Stimulated activated CD4-positive, alpha-beta T cell treated with anti-CD3 and anti-CD28 coated beads, Interleukin-2, amount 100 ng/mL, for 24 hours (primary cell): ENCODE measurements at places on chromosomes 16 and 17.
A peak's percentile ranks its signal among the peaks of the same experiment; 100 is the strongest.

DNA sequence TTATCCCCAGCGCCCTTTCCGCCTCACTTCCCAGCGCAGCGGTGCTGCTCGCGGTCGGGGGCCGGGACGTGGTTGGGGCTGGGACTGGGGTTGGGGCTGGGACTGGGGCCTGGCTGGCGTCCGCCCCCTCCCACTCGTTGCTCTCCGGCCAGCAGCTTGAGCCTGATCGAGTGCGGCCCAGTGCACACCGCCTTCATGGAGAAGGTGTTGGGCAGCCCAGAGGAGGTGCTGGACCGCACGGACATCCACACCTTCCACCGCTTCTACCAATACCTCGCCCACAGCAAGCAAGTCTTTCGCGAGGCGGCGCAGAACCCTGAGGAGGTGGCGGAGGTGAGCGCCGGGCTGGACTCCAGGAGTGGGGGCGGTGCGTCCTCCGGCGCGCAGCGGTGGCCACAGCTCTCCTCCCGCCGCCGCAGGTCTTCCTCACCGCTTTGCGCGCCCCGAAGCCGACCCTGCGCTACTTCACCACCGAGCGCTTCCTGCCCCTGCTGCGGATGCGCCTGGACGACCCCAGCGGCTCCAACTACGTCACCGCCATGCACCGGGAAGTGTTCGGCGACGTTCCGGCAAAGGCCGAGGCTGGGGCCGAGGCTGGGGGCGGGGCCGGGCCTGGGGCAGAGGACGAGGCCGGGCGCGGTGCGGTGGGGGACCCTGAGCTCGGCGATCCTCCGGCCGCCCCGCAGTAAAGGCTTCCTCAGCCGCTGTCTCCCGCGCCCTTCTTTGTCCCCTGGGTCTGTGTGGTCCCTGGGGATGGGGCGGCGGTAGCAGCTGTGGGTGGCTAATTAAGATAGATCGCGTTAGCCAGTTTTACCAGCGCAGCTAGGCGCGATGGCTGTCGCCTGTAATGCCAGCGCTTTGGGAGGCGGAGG is 1.8 kb downstream of the HSD17B1 start:
- DNase-seq, result peak; percentile 73

GRCh38 chr17:20203018-20203417 is 193.9 kb downstream of the SPECC1 start:
- no peak for DNase-seq

DNA sequence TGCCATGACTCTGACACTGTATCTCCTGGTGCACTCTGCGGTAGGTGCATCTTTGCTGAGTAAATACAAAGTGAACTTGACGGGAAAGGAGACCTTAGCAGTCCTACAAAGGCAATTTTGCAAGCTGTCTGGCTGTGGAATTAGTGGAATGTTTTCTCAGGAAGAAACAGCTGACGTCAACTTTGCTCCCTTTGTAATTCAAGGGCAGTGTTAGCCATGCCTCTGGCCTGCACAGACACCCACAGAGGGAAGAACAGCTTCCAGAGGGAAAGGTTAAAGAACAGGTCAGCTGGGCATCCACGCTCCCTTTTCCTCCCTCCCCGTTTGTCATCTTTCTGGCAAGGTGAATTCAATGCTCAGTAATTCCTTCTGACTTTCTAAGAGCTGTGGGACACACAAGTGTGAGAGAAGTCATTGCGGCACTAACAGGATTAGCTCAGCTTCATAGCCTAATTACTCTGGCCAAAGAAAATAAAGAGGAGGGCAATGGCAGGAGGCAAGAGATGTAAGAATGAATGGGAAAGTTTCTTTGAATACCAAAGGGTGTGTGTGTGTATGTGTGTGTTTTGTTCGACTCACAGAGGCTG is 476.9 kb upstream of the GOT2 start:
- DNase-seq, result no peak

DNA sequence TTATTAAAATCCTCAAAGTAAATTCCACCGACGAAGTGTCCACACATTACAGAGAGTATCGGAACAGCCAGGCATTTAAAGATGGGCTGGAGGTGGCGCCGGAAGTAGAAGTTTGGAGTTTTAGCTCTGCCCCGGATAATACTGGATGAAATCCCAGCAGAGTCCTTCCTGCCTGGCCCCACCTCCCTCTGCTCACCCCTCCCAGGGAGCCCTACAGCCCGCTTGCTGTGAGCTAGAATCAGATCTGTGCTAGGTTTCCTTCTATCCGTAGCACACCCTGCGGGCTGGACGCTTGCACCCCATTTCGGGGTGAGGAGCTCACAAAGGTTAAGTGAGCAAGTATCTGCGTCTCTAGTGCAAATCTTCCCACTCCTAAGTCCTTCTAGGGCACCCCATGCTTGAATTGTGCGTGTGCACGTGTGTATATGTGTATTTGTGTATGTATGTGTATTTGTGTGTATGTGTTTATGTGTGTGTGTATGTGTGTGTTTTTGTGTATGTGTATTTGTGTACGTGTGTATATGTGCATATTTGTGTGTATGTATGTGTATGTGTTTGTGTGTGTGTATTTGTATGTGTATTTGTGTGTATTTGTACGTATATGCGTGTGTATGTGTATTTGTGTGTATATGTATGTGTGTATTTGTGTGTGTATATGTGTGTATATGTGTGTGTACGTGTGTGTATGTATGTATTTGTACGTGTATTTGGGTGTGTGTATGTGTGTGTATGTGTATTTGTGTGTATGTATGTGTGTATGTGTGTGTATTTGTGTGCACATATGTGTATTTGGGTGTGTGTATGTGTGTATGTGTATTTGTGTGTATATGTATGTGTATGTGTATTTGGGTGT is 61.4 kb downstream of the HAPSTR1 start:
- DNase-seq, result no peak

GRCh38 chr16:86082418-86083030 is 183.6 kb downstream of the IRF8 start:
- no peak for DNase-seq
